ENCODE measurements at places on chromosomes 13 and 19.

- no peak for DNase-seq
Observed at GRCh38 chr13:97695684-97696083, 257.8 kb upstream of the IPO5 start.

DNA sequence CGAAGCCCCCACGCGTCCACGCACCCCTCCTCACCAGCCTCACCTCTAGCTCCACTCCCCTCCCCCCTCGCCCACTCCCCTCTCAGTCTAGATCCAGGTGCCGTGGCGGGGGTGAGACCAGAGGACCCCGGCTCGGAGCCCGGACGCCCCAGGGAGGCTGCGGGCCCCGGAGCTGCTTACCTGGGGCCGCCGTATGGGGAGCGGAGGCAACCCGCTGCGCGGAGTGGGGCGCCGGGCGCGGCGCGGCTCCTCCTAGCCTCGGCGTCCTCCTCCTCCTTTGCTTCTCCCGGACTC lies 353 bp downstream of the ENOX1 start:
- DNase-seq: no peak

- DNase-seq: no peak
Observed at GRCh38 chr13:113048766-113049165, 56.8 kb upstream of the F7 start.

GRCh38 chr13:108963846-108964600 lies 334.6 kb downstream of the MYO16 start:
- no peak for DNase-seq

GRCh38 chr13:36919833-36920615 lies at the start of gene SMAD9:
Gene SMAD9 (minus strand): TSS chr13:36920238. CDS start chr13:36879689, 40,549 bp downstream.
- no peak for DNase-seq

GRCh38 chr13:59677966-59678814 lies 485.5 kb downstream of the DIAPH3 start:
- DNase-seq: no peak

DNA sequence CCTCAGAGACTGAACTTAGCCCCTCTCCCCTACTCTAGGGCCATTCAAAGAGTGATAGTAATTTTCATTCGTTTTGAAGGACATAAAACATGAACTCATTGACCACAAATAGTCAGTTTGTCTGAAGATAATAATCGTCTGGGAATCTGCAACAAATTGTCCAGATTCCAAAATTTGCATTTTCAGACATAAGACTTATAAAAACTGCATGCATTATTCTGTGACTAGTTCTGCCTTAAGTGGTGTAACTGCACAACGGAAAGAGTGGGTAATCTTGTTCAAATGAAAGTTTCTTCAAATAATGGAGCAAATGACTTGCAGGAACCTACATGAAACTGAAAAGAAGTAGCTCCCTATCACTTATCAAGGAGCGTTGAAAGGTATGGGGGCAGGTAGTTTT lies 8.4 kb downstream of the CSNK1A1L start:
- no peak for DNase-seq

DNA sequence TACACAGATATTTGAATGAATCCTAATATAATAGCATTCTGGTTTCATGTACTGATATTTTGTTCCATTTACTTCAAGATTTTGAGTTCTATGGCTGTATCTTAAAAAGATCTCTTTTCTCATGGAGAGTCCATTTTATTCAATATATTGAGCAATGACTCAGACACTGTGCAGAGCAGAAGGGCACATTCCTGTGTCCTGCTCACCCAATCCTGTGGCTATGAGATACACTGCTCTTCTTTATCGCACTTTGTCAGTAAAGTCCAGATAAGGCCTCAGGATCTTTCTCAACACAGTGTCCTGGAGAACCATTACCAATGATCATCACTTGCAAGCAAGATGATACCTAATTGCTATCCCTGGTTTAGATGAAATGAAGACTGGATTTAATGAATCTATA lies 155.0 kb downstream of the CYSLTR2 start:
- DNase-seq: no peak

DNA sequence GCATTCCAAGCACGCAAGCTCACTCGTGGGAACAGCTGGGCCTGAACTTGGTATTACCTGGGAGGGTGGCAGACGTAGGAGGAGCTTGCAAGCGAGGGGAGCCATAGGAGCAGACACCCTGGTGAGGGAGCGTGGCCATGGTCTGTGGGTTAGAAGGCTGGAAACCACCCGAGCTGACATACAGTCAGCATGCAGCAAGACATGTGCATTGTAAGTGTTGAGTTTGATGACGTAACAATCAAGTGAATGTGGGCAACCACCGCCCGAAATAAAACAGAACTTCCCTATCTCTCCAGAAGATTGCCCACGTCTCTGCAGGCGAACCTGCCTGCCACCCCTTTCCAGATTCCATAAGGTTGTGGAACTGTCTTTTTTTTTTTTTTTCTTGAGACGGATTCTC lies 26.8 kb downstream of the UBXN6 start:
- DNase-seq: peak; percentile 8

DNA sequence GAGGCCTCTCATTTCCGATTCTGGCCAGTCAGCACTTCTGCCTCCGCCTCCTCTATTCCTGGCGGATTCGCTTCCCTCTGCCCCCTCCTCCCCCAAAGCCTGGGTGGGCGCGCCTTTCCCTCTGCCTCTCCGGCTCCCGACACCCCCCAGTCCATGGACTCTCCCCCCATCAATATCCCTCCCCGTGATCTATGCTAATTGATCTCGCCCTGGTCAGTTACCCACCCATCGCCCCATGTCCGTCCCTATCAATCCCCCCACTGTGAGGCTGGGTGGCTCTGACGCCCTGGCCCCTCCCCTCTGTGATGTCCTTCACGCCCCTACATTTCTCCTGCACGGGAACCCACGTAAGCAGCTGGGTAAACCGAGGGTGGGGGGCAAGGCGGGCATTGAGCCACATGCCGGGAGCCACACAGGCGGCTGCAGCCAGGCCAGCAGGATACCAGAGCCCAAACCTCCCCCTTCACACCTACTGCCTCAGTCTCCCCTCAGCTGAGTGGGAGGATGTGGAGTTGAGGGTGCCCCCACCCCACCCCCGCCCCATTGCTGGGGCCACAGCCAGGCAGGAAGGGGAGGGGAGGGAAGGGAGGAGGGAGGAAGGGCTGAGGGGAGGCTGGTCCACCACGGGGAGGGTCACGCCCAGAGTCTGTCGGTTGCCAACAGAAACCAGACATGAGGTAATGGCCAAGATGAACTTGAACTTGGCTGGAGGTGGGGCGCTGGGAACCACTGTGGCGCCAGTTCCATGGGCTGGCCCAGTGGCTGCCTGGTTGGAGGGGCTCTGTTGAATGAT lies 21.0 kb downstream of the SMIM24 start:
- DNase-seq: peak; percentile 65

- no peak for DNase-seq
Observed at GRCh38 chr13:23509781-23510543, 60.2 kb upstream of the TNFRSF19 start.

- DNase-seq: no peak
Observed at GRCh38 chr13:112521073-112521685, 66.8 kb downstream of the TUBGCP3 start.

GRCh38 chr19:8631425-8631819 lies 989 bp downstream of the NFILZ start:
- peak; percentile 34 for DNase-seq

DNA sequence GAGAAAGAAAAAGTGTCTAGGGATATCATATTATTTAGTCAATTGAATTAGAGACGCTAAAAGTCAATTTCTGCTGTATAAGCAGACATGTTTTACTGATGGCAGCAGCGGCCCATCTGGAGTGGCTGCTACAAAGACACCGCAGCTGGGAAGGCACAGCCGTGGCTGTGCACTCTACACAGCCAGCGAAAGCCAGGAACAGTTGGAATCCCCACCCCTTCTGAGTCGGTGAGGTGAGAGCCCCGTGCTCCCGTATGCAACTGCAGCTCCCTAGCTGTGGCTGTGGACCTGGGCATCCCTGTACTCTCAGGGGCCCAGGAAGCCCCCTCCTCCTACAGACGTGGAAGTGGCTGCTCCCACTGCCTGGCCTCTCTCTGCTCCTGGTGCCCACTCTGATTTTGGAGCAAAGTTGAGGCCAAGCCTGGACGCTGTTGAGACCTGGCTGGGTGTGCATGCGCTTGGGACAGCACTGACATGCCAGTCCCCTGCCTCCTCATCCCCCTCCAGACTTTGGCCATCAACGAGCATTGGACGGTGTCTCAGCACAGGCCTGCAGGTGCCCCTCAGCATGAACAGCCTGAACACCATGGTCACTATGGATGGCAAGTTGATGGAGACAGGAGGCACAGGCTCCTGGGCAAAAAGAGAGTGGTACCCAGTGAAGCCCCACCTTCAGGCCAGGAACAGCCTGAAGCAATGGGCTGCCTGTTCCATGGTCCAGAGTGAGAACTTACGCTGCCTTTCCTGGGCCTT lies 944.0 kb upstream of the MIR17HG start:
- DNase-seq: no peak

- no peak for DNase-seq
Observed at GRCh38 chr19:8079988-8080387, 27.4 kb downstream of the CCL25 start.

GRCh38 chr13:49214917-49215376 lies 5.2 kb upstream of the MLNR start:
- no peak for DNase-seq

DNA sequence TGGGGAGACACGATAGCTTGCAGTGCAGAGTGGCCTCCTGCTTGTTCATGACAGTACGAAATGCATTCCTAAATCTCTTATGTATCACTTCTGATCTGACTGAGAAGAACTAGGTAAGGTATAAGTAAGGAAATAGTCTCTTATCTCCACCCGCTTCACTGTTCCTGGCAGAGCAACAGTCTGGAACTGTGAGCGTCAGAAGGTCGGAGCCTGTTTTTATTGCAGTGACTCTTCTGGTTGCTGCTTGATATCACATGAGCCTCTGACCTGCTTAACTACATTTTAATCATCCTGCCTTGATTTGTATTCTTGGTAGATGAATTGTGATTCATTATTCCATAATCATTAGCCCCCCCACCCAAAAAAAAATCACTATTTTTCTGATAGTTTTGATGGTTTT lies 69.0 kb downstream of the COL4A2 start:
- no peak for DNase-seq

DNA sequence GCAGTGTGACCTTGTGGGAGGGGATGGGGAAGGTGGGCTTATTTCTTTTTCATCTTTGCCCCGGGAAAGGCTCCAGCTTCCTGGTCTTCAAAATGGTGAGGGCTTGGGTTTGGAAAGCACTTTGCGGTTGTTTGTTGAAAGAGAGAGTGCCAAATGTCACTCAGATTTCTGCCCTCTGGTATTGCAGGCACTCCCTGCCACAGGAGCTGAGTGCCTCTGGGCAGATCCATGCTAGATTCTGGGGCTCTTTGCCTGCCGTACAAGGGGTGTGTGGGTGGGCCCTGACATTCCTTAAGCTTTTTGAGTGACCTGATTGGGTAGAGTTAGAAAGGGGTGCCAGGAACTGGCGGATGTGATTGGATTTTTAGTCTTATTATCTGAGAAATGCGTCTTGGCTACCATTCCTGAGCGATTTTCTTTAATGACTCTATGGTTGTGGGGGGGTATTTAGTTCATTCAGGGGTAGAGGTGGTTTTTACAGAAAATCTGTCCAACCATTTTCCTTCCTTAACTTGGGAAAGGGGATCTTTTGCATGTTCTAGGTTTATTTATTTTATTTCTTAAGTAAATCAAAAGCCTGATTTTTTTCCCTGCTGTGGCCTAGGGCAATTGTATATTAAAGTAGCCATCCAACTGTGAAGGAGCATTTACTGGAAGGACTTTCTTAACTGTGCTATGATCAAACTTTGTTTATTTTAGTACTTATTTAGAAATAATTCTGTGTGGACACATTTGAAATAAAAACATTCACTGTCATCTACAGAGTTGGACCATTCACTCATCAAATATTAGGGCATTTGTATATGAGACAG lies 3.2 kb downstream of the ARHGAP35 start:
- peak; percentile 31 for DNase-seq

DNA sequence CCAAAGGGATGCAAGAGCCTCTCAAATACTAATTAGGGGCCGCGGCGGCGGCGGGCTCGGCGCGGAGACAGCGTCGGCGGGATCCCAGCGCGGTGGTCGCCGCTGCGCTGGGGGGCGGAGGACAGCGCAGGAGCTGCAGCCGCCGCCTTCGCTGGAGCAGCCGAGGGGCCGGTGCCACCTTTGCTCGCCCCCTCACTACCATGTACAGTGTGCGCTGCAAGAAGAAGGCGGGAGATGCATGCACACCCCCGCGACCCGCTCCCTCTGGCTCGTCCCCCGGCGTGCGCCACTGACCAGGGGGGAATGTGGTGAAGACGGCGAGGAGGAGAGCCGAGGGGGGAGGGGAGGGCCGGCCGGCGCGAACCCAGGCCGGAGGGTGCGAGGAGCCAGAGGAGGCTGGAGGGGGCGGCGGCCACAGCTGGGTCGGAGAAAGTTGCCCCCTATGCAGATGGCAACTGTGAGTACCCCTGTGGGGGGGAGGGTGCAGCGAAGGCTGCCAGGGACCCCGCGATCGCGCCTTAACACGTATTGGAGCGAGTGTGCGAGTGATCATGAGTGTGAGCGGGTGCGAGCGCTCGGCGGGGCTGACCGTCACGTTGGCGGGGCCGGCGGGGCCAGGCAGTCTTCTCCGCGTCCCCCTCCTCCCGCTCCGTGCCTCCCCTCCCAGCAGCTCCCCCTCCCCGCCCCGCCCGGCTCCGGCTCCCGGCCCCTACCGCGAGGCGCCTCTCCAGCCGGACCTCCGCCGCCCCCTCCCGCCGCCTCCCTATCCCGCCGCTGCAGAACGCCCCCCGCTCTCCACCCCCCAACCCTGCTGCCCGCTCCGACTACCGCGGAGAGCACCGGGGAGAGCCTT lies 808 bp downstream of the SLITRK5 start:
- peak; percentile 58 for DNase-seq

DNA sequence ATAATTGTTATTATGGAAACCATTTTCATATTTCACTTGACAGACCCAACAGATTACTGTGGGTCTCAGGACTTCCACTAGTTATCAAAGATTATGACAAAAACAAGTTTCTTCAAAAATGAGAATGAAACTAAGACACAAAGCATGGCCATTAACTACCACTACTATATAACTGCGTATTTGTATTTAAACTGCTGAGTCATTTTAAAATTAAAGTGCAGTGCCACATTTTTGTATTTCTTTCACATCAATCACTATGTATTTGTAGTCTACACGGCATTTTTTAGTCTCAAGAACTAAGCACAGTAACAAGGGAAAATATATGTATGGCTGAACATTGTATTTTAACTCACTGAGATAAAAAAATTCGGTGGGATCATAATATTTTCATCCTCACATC lies 10.1 kb upstream of the KLF12 start:
- DNase-seq: no peak

DNA sequence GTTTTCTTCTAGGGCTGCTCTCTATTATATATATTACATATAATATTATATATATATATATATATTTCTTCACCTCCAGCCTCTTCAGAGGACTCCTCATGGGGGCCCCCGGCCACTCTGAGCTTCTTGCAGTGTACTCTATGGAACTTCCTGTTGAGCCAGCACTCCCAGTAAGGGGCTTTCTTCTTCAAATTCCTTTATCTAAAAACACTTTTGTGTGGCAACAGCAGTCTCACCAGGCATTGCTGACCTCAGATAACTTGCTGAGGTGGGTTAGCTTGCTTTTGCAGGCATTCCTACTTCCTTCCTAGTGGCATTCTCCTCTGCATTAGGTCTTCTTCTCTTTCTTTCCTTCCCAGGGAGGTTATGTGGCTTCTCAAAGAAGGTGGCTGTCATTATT lies 381.5 kb downstream of the MYO16 start:
- no peak for DNase-seq

Data from C1 segment of cervical spinal cord (tissue), 14 donors.